ENCODE measurements at places on chromosomes 6 and 20.

DNA sequence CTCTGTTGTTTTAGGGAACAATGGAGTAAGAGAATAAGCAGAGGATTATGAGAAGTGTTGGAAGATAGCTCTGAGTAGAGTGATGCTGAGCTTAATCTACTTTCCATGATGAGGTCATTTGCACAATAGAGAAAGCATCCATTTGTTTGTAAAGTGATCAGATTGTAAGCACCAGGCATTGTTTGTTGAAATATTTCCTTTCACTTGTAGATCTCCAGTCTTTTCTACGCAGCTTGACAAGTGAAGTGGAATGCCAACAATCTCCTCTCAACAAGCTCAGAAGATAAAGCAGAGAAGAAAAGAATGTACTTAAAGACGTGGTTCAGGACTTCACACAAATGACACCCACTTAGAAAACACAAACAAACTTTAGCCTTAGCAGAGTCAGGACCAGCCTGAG, 80.1 kb upstream of the MARCKS start:
- no peak for DNase-seq

- DNase-seq, result no peak
Observed at GRCh38 chr6:143747347-143747842, 69.6 kb downstream of the PHACTR2 start.

DNA sequence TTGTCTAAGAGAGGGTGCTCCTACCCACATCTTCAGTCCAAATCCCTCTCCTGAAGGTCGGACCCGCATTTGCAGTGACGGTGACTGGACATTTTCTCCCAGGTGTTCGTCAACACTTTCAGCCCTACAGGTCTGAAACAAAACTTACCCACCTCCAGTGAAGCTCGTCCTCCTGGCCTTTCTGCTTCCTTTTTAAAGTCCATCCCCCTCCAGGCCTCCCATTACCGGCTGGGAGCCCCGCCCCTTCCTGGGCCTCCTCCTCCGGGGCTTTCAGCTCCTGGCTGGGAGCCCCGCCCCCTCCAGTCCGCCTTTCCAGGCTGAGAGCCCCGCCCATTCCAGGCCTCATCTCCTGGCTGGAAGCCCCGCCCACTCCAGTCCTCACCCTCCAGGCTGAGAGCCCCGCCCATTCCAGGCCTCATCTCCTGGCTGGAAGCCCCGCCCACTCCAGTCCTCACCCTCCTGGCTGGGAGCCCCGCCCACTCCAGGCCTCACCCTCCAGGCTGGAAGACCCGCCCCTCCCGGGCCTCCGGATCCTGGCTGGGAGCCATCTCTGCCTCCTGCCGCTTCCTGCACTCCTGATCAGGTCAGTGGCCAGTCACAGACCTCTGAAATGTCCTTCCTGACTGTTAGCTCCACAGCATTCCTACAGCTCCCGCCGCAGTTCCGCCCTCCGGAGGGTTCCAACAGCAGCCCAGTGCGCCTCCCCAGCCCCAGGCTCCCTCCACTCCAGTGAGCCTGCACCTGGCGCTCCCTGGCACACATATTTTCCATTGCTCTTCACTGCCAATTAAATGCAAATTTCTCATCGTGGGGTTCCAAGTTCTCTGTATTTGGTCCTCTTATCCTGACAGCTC, 98.5 kb downstream of the LY86 start:
- DNase-seq, result no peak

DNA sequence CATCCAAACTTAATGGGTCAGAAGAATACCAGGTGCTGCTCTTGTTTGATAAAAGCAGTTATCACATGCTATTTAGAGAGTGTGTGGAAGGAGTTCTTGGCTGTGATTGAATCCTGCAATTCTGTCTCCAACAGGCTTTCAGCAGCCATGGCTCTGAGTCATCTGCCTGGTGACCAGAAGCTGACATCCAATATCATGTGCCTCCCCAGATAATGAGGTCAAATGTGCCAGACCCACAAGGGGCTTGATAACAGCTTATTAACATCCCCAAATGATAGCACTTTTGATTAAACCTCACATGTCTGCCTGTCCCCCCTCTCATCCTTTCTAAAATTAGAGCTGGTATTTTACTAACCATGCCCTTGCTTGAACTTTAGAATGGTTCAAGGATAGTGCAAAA, 175.7 kb upstream of the PLN start:
- no peak for DNase-seq

GRCh38 chr6:104505838-104506237, 353.9 kb downstream of the HACE1 start:
- no peak for DNase-seq

- no peak for DNase-seq
Observed at GRCh38 chr20:14947946-14948345, 610.5 kb upstream of the FLRT3 start.

- DNase-seq, result no peak
Observed at GRCh38 chr6:148324297-148324985, 18.2 kb upstream of the SASH1 start.

DNA sequence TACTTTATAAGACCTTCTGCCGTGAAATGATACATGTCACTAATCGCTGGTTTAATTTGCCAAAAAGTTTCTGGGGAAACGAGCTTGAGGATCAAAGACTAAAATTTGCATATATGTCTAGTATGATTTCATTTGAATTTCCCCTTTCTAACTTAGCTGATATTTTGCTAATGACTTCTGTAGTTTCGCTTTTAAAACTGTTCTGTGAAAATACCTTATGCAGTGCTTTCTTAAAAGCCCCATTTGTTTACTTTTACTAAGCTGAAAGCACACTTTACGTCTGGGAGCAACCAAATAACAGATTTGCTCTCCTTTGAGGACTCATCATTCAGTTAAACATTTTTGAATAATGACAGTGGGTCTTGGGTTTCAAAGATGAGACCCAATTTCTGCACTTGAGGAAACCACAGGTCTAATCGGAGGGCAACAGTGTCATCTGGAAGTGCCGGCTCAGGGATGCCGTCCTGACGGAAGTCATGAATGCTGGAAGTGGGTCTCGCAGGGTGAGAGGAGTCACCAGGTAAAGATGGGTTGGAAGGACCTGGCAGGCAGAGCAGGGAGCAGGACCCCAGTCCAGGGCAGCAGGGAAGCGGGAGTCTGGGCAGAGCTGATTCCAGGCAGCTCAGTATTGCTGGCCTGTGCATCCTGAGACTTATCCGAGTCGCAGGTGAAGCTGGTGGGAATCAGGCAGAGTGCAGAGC, 33.2 kb downstream of the PLEKHG1 start:
- no peak for DNase-seq
